ENCODE measurements at places on chromosomes 16 and 17. TPM values are rescaled to one million over a fixed set of nuclear protein-coding genes. Genes with fewer than 3 reads are reported as not detected.

Gene NPIPA3
- not detected for total RNA-seq

Gene SULT1A3
- total RNA-seq, result 13.4 TPM

Gene C16orf54
- total RNA-seq, result not detected

Gene HOXB5
- total RNA-seq, result not detected

Gene PLCD3
- total RNA-seq, result 33.5 TPM

Gene CDH16
- total RNA-seq, result not detected

Gene RGS11
- 5.2 TPM for total RNA-seq

Gene CMTM4
- total RNA-seq, result 10.5 TPM

Gene ZNF469
- 7.0 TPM for total RNA-seq

Gene PRKCB
- total RNA-seq, result not detected

Gene GPS1
- 91.7 TPM for total RNA-seq
